ENCODE measurements at places on chromosomes 5 and 9.

GRCh38 chr9:134590240-134591081, 51.1 kb upstream of the COL5A1 start:
- no peak for DNase-seq

GRCh38 chr9:135776893-135777622, 75.1 kb downstream of the KCNT1 start:
- DNase-seq = no peak

DNA sequence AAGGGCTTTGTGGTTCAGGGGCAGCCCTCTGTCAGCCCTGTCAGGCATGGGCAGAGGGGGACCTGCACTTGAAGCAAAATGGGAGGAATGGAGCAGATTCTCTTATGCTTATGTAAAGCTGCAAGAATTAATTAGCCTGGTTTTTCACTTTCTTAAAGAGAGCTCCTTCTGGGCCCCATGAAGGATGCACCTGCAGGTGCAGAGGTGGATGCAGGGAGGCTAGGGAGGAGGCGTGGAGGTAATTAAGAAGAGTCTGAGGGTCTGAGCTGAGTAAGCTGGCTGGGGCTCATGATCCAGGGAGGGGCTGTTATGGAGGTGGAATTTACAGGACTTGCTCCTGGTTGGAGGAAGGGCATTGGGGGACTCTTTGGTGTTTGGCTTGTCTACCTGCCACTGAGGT, 22.0 kb downstream of the NSG2 start:
- DNase-seq = no peak

GRCh38 chr9:128051932-128052709, 15.0 kb downstream of the NAIF1 start:
- no peak for DNase-seq

GRCh38 chr5:134463176-134463720, 51.6 kb upstream of the CDKN2AIPNL start:
- no peak for DNase-seq

DNA sequence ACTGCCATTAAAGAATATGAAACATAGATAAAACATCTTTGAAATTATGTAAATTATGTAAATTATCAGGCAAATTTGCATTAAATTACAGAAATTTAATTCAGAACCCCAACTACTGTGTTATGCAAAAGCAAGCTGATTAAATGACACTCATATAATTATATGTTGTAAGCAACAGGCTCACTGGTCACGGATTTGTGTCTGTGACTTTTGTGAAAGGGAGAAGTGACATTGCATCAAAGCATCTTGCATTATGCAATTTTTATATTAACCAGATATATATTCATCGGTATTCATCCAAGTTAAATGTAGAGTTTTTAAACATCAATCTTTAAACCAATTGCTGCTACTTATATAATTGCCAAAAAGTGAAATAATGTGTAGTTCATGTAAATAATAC, 13.0 kb upstream of the GLIPR2 start:
- DNase-seq = no peak

- DNase-seq = no peak
Measured at GRCh38 chr9:97243606-97244005, 63.9 kb upstream of the CCDC180 start.

- no peak for DNase-seq
Measured at GRCh38 chr5:31944684-31945445, 229.3 kb downstream of the GOLPH3 start.

GRCh38 chr5:80409367-80409966, 1.6 kb downstream of the ZFYVE16 start:
- no peak for DNase-seq

GRCh38 chr5:127766676-127767335, 63.6 kb downstream of the CCDC192 start:
- DNase-seq = no peak

GRCh38 chr9:83473488-83473971, 64.7 kb downstream of the FRMD3 start:
- no peak for DNase-seq

DNA sequence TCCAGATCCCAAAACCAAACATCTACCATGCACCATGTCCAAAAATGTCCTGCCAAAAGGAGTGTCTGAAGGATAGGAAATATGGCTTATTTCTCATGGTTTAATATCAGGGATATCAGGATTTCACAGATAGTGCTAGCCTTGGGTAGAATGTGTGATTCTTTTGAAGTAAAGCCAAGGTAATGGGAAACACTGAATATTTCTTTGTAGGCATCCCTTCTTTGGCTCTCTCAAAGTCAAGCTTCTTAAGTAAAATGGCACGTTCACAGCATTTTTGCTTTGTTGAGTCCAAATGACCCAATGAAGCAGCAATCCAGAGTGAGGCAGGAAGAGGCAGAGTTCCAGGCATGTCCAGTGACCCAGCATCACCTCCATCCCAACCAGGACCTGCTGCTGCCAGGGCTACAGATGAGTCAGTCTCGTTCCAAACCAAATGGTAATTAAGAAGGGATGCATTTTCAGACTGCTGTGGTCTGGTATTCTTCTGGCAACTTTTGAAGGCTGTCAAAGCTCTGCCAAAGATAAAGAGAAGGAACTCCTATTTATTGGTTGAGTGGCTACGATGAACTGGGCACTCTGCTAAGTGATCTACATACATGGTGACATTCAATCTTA, 678.8 kb upstream of the KLF4 start:
- DNase-seq = no peak

DNA sequence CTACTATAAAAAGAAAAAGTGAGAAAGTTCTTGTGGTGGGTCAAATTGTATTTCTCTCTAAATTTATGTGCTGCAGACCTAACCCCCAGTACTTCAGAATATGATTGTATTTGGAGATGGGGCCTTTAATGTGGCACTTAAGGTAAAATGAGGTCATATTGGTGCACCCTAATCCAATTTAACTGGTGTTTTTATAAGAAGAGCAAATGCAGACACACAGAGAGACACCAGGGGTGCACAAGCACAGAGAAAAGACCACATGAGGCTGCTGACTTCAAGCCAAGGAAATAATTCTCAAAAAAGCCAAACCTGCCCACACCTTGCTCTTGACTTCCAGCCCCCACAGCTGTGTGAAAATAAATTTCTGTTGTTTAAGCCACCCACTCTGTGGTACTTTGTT, 80.2 kb upstream of the HTR4 start:
- DNase-seq = no peak

- peak; percentile 70 for DNase-seq
Measured at GRCh38 chr5:177447066-177447610, 524 bp downstream of the PRR7 start.

GRCh38 chr5:118303296-118303695, 685.1 kb downstream of the DTWD2 start:
- no peak for DNase-seq

- no peak for DNase-seq
Measured at GRCh38 chr5:39109606-39110005, 35.4 kb upstream of the RICTOR start.

GRCh38 chr9:127451858-127452656, 747 bp downstream of the LRSAM1 start:
- peak; percentile 27 for DNase-seq

DNA sequence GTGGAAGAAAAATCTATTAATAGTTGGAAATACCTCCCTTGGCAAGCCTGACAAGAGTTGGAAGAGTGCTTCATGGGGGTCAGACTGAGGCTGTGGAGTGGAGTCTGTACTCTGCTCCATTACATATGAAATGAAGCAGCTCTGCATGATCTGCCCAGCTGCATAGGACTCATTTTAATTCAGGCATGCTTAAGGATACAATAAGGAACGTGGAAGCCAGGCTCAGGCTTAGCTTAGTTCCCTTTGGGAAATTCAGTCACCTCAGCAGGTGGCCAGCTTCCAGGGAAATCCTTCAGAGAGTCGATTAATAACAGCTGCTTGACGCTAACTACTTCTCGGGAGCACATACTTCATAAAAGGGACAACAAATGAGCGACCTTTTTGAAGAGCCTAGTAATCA, 1672.9 kb upstream of the WWC1 start:
- DNase-seq = no peak

DNA sequence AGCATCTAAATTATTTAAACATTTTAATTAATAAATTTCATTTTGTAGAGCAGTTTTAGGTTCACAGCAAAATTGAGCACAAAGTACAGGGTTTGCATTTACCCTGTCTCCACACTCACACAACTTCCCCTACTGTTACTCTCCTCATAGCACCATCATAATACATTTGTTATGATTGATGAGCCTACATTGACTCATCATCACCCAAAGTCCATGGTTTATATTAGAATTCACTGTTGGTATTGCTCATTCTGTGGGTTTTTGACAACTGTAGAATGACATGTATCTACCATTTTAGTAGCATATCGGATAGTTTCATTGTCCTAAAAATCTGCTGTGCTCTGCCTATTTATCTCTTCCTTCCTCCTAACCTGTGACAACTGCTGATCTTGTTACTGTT, 411.1 kb upstream of the MPDZ start:
- no peak for DNase-seq

DNA sequence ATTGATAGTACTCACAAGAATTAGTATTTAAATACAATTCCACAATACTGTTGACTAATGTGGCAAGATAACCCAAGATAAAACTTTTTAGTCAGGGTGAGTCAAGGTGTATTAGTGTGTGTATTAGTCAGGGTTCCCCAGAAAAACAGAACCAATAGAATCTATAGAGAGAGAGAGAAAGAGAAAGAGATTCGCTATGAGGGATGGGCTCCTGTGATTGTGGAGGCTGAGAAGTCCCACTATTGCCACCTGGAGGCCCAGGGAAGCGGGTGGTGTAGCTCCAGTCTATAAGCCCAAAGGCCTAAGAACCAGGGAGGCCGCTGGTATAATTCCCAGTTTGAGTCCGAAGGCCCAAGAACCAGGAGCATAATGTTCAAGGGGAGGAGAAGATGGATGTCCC, 10.0 kb upstream of the SHISAL2B start:
- DNase-seq = no peak

DNA sequence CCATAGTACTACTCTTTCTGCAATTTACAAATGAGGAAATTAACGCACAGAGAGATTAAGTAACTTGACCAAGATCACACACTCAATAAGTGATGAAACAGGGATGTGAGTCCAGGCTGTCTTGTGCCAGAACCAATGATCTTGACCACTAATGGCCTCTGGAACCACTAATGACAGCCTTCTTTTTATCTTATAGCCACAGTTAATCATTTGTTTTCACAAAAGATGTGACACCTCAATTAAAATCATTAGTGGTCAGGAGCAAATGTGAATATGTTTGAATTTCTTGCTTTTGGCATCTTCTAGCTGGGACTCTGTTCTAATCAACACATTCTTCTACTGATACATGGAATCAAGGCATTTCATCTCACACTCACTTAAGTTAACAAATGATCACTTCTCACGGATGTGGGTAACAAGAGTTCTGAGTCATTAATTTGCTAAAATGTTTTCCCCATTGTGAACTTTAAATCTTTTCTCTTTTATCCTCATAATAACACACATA, 102.7 kb upstream of the CD180 start:
- no peak for DNase-seq

DNA sequence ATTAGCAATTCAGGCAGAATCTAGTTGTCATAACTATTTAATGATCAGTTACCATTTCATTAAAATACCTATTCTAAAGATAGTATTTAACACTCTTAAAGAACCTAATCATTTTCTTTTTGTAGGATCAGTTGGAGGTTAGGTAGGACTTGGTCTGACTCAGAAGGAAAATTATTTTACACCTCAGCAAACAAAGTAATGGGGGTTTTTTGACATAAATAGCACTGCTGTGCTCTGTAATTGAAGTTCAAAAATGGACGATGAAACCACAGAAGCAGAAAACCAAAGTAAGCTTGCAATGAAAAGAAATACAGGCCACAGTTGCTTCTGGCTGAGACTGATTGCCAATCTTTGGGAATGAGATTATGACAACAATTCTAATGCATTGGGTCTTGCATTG, 187.0 kb upstream of the TRPM3 start:
- no peak for DNase-seq

- DNase-seq = no peak
Measured at GRCh38 chr9:112620388-112620787, 97.5 kb downstream of the INIP start.

- no peak for DNase-seq
Measured at GRCh38 chr5:73962801-73963425, 336.9 kb downstream of the ARHGEF28 start.

- no peak for DNase-seq
Measured at GRCh38 chr5:415928-416635, 26.9 kb upstream of the EXOC3 start.

DNA sequence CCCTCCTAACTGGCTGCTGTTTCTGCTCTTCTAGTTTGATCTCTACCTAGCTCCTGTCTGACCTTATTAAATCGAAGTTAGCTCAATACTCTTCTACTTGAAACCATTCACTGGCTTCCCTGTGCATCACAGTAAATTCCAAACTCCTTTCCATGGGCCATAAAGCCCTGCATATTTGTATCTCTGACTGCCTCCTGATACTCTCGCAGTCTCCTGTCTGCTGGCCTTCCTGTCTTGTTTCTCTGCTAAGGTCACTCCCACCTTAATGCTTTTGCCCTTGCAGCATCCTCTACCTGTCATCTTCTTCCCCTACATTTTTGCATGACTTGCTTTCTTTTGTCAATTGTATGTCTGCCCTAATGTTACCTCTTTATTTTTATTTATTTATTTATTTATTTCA, 44.8 kb downstream of the SNCAIP start:
- DNase-seq = no peak

- DNase-seq = no peak
Measured at GRCh38 chr5:74418709-74419108, 221.8 kb downstream of the ENC1 start.

DNA sequence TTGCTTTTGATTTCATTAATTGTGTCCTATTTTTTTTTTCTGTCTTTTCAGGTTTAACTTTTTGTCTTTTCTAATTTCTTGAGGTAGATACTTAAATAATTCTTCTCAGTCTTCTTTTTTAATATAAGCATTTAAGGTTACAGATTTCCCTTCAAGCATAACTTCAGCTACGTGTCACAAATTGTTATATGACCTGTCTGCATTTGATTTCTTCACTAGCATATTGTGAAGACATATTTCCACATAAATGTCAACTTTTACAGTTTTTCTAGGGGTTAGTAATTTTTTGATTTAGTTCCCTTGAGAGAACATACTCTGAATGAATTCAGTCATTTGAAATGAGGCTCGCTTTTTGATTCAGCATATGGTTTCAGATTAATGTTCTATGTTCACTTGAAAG, 35.6 kb downstream of the RASA1 start:
- DNase-seq = no peak

- DNase-seq = no peak
Measured at GRCh38 chr5:174311121-174311520, 265.6 kb downstream of the NSG2 start.

- no peak for DNase-seq
Measured at GRCh38 chr5:132339502-132339901, 30.0 kb upstream of the SLC22A5 start.

- DNase-seq = no peak
Measured at GRCh38 chr5:83608122-83608521, 112.5 kb downstream of the HAPLN1 start.

DNA sequence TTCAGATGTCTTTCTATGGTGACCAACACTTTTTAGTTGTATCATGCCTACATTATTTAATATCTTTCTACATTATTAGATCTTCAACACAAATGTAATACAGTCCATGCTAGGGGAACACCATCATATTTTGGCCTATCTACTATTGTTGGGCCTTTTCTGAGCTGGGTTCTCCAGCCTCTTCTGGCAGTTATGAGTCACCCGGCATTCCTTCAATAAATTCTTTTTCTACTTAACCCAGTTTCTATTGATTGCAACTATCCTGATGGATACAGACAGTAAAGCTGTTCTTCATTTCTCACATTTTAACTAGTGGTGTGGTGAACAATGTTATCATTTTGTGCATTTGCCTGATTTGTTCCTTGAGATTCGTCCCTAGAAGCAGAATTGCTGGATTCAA, 529.3 kb downstream of the BNC2 start:
- no peak for DNase-seq

- DNase-seq = peak; percentile 58
Measured at GRCh38 chr5:97162045-97162444, 19.6 kb upstream of the LIX1 start.

Measured in T-helper 1 cell (primary cell).